ENCODE measurements at places on chromosomes 7 and 10.

- no peak for DNase-seq
Observed at GRCh38 chr7:1431634-1432380, 27.5 kb downstream of the MICALL2 start.

DNA sequence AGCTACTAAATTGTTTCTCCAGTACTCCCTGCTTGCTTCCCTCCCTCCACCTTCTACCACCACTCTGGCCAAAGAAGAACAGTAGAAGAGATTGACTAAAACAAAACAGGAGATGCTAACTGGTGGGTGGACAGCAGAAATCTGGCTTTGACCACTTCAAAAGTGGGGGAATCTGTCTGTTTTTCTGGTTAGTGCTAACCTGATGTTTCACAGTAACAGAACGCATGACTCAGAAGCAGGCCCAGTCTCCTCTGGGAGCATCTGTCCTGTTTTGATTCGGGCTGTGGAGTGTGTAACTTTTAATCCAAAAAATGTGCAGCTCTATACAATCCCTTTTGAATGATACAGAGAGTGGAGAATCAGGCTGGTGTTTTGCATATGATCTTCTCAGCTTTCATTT, 32.7 kb upstream of the ZNF438 start:
- DNase-seq: no peak

- DNase-seq: no peak
Observed at GRCh38 chr10:89857431-89858042, 156.1 kb downstream of the KIF20B start.

- peak; percentile 88 for DNase-seq
Observed at GRCh38 chr7:1087952-1088920, at the start of gene GPER1. TSS of gene GPER1 (plus strand) at chr7:1088113. CDS start at chr7:1091729, 3,616 bp downstream.
